ENCODE measurements at places on chromosomes 4 and X. TPM values are rescaled to one million over a fixed set of nuclear protein-coding genes. Genes with fewer than 3 reads are reported as not detected.

GRCh38 chr4:149884529-149885181 is 69.0 kb upstream of the IQCM start:
- DNase-seq = no peak

Gene ARMCX1
- 40.4 TPM for total RNA-seq

GRCh38 chrX:148372925-148373324 is 127.5 kb upstream of the AFF2 start:
- no peak for DNase-seq

DNA sequence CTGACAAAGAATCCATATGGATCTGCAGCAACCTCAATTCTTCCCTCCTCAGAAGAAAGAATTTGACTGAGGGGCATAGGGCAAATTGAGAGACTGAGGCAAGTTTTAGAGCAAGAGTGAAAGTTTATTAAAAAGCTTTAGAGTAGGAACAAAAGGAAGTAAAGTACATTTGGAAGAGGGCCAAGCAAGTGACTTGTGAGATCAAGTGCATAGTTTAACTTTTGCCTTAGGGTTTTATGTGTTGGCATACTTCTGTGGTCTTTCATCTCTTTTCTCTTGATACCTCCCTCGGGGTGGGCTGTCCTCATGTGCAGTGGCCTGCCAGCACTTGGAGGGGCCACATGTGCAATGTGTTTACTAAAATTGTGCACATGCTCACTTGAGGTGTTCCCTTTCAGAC is 98.0 kb upstream of the MAGEB16 start:
- DNase-seq = no peak

- no peak for DNase-seq
Measured at GRCh38 chrX:78643096-78643495, 16.0 kb downstream of the RTL3 start.

Gene FOXR2
- total RNA-seq = not detected

Gene NLGN3
- 1.7 TPM for total RNA-seq

Measured in omental fat pad (tissue), 4 donors.